Eye (tissue), 1 donor: ENCODE measurements at places on chromosomes 11 and 22.
A peak's percentile ranks its signal among the peaks of the same experiment; 100 is the strongest.

- DNase-seq = peak; percentile 83
Observed at GRCh38 chr11:66371627-66372415, at the start of gene SLC29A2. TSS of gene SLC29A2 (minus strand) at chr11:66371760. CDS start at chr11:66371591, 169 bp downstream.

GRCh38 chr11:34505874-34506273 lies 7.7 kb downstream of the ELF5 start:
- DNase-seq = no peak

DNA sequence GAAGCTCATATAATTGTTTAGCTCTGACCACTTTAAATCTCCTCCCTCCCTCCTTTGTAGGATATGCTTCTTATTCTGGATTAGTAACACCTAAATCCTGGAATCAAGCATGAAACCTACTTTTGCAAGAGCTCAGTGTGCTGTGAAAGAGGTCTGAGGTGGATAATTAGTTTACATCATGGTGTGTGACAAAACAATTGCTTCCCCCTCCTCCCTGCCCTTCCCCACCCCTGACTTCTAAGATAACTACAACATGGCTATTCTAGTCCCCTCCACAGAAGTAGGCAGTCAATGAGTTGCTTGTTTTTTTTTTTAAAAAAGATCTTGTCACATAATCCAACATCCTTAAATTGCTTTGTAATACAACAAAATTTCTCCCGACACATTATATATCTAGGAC lies 314.0 kb downstream of the CADM1 start:
- DNase-seq = no peak

DNA sequence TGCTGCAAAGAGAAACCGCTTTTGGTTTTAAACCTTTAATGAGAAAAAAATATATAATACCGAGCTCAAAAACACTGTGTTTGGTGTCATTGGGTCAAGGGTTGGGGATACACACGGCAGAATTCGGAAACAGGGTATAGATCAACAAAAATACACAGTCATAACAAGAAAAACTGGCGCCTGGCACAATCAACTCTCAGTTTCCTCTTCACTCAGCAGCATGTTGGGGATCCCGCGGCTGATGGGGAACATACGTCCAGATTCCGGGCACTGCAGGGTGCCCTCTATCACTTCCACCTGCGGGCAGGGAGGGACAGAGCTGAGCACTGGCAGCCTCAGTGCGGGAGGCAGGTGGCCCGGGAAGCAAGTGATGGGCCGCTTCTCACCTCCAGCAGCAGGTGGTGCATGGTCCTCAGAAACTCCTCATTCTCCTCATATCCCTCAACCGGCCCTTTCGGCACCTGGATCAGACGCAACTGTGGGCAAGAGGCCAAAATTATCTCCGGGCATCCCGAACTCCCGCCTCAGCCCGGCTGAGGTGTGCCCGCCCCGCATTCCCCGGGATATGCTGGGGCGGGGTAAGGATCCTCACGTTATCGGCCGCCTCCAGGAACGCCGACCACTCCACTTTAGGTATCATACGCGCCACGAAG lies 561 bp downstream of the TRMT112 start:
- DNase-seq = no peak

DNA sequence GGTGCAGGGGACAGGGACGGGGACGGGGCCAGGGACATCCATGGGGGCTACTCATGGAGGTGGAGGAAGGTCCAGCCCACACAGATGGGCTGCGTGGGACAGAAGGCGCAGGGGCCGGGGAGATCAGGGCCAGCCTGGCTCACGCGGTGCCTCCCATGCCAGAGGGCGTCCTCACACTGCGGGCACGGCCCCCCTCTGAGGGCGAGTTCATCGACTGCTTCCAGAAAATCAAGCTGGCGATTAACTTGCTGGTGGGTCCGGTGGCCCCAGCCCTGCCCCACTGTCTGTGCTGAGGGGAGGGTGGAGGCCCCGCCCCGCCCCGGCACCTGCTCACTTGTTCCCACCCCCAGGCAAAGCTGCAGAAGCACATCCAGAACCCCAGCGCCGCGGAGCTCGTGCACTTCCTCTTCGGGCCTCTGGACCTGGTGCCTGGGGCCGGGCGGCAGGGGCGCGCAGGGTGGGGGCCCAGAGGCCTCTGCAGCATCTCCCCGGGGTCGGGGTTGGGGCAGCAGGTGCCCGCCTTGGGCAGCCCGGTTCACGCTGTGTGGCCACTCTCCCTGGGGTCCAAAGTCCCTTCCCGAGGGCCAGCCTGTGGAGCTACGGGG lies 15.8 kb downstream of the EPS8L2 start:
- no peak for DNase-seq

- DNase-seq = no peak
Observed at GRCh38 chr11:79396001-79396400, 44.8 kb downstream of the TENM4 start.

DNA sequence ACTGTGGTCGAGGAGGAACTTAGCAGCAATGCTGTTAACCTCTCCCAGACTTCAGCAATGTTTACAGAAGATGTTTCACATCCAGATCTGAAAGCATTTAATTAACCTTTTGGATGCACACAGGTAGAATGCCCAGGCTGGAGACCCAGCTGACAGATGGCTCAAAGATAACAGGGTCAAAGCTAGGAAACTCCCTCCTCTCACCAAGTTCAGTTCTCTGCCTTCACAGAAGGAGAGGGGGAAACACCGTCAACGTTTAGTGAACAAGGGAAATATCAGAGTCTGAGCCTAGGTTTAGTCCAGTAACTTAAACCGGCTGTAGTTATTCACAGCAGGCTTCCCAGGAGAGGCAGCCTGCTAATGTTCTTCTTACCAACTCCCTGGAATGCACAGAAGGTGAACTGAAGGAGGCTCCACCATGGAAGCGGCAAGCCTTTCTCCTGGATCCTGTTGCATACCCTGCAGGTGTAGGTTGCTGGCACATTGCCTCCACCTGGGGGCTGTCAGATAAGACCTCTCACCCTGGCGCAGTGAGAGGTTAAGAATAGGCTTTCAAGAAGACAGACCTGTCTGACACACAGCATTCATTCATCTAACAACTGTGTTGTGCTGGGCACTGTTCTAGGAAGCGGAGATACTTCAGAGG lies 23.5 kb upstream of the ANKK1 start:
- no peak for DNase-seq

GRCh38 chr11:63609536-63609935 lies 4.7 kb downstream of the PLAAT3 start:
- no peak for DNase-seq

DNA sequence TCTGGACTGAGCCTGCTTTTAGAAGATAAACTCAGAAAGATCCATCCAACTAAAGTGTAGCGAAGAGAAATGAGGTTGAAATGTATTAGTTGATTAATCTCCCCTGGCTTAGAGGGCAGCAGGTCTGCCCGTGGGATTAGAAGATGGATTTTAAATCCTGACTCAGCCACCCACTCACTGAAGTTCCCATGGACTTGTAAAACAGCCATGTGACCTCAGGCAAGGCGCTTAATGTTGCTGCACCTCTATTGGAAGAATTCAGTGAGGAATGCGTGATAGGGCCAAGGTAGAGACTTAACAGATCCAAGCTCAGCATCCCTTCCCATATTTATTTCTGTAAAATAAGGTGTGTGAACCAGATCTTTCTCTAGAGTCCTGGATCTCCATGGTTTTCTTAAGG lies 45.1 kb upstream of the ELF5 start:
- DNase-seq = no peak

DNA sequence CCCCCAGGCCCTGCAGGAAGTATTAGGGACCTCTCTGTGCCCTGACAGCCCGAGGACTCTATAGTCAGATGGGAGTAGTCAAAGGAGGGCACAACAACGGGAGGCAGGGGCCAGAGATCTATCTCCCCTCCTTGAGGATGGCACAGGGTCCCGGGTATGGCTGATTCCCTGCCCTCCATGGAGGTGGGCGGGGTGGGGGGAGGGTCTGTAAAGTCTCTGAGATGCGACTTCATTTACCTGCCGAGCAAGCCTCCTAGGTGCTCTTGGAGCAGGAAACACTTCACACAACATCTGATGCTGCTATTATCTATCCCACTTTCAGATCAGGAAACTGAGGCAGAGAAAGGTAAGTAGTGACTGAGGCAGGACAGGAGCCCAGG lies 769 bp upstream of the CDC42EP1 start:
- no peak for DNase-seq

- peak; percentile 44 for DNase-seq
Observed at GRCh38 chr22:17258788-17259148, 39.5 kb upstream of the ADA2 start.

DNA sequence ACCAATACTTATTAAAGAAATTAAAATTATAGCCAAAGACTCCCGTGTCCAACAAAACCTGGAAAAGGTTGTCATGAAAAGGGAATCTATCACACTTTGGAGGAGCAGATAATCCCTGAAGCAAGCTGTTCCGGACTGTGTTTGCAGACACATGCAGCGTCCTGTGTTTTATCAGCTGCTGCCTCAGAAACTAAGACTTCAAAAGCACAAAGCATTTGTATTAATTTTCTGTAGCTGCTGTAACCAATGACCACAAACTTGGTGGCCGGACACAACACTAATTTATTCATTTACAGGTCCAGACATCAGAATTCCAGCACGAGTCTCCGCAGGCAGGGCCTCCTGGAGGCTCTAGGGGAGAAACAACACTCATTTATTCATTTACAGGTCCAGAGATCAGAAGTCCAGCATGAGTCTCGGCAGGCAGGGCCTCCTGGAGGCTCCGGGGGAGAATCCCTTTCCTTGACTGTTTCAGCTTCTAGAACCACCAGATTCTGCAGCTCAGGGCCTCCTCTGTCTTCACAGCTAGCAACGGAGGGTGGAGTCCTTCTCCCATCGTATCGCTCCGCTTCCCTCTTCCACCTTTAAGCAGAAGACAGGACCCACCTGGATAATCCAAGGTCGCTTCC lies 465.3 kb downstream of the BRD1 start:
- no peak for DNase-seq

- DNase-seq = no peak
Observed at GRCh38 chr11:100883830-100884229, 196.7 kb downstream of the ARHGAP42 start.

- DNase-seq = no peak
Observed at GRCh38 chr22:17724241-17724640, 50.0 kb downstream of the BID start.

- no peak for DNase-seq
Observed at GRCh38 chr11:31493235-31493634, 16.2 kb downstream of the IMMP1L start.

GRCh38 chr11:23903044-23903704 lies 593.7 kb upstream of the LUZP2 start:
- DNase-seq = peak; percentile 4

- DNase-seq = peak; percentile 74
Observed at GRCh38 chr11:10809373-10810160, 841 bp upstream of the EIF4G2 start.

- DNase-seq = no peak
Observed at GRCh38 chr11:69101792-69102695, 53.3 kb downstream of the TPCN2 start.

GRCh38 chr11:29996016-29996415 lies 20.8 kb downstream of the KCNA4 start:
- DNase-seq = no peak
